Inflammatory macrophage (primary cell): ENCODE measurements at places on chromosomes 7 and 10.
A peak's percentile ranks its signal among the peaks of the same experiment; 100 is the strongest.

DNA sequence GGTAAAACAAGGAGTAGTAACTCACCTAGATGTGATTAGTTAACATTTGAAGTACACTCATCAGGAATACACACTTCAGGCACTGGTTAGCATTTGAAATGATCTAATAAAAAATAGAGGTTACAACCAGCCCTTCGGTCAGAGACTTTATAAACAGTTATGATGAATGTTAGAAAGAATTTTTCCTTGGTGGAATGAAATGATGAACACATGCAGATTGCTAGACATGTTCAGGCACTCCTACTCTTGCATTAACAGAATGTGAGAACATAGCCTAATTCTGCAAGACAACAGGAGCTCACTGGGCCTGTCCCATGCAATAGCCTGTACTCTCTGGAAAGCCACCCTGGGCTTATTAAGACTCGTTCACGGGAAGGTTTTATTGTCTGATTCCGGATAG is 47.3 kb upstream of the TECTB start:
- DNase-seq = no peak

DNA sequence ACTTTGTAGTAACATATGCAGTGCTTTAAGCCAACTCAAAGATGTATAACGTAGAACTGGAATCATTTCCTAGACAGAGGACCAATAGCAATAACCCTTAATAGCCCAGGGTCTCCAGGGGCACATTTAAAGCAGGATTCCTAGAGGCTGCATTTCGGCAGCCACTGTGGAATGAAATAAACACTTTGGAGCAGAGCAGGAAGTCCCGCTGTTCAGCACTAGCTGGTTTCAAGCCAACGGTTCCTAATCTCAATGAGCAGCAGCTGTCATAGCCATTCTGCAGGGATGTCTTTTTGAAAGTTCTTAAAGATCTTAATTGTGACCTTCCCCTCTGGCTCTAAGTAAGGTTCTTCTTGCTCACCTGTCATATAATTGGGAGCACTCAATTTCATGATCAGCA is 18.4 kb upstream of the MACROH2A2 start:
- DNase-seq = no peak

DNA sequence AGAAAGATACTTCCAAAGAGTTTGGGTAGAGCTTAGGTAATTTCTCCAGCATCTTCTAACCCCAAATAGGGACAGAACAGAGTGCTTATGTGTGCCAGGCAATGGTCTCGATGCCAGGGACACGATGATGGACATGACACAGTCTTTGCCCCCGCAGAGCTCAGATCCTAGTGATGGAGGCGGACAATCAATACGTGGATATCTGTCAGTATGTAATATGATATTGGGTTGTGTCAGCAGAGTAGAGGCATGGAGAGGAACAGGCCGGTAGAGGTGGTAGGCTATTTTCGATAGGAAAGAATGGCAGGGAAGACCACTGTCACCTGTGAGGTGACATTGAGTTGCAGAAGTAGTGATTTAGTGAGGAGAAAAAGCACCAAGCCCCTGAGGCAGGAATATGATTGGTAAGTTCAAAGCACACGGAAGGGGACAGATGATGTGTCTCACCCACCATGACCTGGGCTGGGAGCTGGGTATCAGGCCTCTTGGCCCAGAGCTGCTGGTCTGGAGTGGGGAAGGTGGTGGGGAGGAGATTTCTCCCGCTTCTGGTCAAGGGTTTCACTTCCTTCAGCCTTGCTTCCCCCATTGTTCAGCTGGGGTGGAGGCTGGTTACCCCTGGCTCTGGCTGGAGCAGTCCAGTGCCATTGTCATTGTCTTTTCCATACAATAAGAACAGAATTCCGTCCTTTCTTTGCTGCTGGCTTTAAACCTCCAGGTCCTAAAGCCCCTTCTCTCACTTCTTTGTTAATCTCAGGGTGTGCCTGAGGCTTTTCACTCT is 36.0 kb upstream of the SRGN start:
- peak; percentile 68 for DNase-seq

GRCh38 chr10:92590623-92591549 is 2.0 kb upstream of the KIF11 start:
- peak; percentile 12 for DNase-seq

- DNase-seq = no peak
Observed at GRCh38 chr7:90777465-90777864, 181.3 kb downstream of the CDK14 start.

- DNase-seq = peak; percentile 67
Observed at GRCh38 chr7:6558837-6559236, 7.6 kb upstream of the GRID2IP start.

GRCh38 chr7:139752604-139753003 is 25.2 kb downstream of the HIPK2 start:
- DNase-seq = no peak
